Stimulated activated CD4-positive, alpha-beta T cell treated with anti-CD3 and anti-CD28 coated beads, Interleukin-1b, Interleukin-23, amount 100 ng/mL, for 24 hours (primary cell): ENCODE measurements at places on chromosomes 5 and 9.

DNA sequence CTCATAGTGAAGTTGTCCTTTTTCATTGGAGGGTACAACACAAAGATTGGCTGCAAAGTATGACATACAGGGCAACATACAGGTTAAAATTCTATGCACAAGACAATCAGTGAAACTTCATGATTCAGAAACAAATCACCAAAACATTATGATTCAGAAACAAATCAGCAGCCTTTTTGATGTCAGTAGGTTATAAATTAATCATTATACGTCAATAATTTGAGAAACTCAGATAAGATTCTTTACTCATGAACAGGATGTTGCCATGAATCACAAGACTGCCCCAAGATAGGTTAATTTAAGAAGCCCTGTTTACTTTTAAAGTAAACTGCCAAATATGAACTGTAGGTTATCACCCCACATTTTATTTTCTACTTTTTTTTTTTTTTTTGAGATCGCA, 62.2 kb upstream of the IL33 start:
- no peak for DNase-seq

GRCh38 chr5:96096724-96097123, 135.1 kb upstream of the ELL2 start:
- no peak for DNase-seq

DNA sequence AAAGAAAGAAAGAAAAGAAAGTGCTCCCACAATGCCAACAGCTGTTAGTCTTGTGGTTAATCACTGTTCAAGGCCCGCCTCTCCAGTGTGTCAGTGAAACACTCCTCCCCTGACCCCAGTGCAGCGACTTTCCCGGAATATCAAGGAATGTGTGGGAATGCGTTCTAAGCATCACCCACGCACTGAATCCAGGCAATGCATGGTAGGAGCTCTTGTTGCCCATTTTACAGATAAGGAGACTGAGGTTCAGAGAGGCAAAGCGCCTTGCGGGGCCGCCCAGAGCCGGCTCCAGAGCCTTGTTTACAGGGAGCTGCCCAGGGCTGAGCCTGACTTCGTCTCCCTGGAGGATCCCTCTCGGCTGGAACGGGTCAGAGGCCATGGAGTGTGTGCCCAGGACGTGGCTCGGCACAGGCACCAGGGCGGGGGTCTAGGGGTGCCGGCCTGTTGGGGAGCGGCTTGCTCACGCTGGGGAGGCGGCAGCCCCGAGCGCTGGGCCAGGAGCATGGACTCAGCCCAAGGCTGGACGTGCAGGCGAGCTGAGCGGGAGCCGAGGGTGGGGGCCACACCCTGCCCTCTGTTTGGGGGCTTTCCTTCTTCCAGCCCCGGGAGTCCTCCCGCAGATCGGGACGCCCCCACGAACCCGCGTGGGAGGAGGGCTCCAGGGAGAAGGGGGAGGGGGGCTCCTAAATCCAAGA, 823 bp downstream of the ST6GALNAC6 start:
- no peak for DNase-seq

DNA sequence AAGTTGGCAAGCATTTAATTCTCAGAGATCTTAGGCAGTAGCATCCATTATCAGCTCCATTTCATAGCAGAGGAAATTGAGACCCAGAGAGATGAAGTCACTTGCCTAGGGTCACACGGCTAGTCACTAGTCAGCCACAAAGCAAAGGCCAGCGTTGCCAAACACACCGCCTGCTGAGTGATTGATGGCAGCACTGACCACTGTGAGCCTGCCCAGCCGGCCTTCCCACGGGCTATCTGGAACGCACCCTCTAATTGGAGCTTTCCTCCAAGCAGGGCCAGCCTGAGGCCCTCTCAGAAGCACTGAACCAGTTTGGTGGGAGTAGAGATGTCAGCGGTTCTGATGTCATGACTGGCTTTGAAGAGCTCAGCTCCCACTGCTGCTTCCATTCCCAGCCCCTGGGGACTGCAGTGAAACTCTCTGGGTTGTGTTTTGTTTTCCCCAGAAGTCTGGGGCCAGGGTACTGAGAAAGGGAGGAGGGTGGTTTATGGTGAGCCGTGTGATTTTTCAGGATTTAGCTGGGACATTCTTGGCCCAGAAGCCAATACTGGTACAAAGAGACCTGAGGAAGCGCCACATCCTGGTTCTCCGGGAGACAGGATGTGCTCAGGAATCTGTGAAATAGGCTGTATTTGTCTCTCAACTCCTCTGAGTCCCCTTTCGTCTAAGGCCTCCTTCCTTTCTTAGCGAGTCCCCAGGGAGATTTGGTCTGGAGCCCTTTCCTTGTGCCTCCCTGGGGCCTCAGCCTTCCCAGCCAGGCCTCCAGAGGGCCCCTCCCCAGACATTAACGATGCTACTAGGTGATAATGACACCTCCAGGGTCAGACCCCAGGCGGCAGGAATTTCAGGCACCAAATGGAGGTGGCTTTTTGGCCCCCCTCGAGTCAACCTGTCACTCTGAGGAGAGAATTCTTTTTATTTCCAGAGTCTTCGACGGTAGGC, 44.5 kb downstream of the SPRY4 start:
- DNase-seq: no peak

- no peak for DNase-seq
Measured at GRCh38 chr9:87602933-87603643, 105.4 kb downstream of the DAPK1 start.

- no peak for DNase-seq
Measured at GRCh38 chr5:166370928-166371690, 1920.3 kb upstream of the WWC1 start.

- DNase-seq: no peak
Measured at GRCh38 chr9:128940946-128941755, 6.3 kb downstream of the DOLK start.

- DNase-seq: no peak
Measured at GRCh38 chr5:82352146-82352791, 74.1 kb upstream of the RPS23 start.

GRCh38 chr5:153829510-153830065, 209.1 kb downstream of the FAM114A2 start:
- DNase-seq: no peak

DNA sequence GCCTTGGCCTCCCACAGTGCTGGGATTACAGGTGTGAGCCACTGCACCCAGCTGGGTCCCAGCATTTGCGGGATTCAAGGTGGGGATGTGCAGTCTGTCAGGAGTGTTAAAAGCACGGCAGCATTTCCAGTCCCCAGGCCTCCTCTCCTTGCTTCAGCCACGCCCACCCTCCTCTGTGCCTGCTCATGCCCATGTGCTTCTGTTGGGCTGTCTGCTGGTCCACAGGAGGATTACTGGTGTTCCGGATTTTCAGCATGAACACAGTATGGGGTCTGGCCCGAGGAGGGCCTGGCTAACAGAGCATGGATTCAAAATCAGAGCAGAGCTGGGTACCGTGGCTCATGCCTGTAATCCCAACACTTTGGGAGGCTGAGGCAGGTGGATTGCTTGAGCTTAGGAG, 5.5 kb downstream of the ARRDC1 start:
- no peak for DNase-seq

- DNase-seq: no peak
Measured at GRCh38 chr9:125987420-125987819, 240.2 kb downstream of the PBX3 start.

DNA sequence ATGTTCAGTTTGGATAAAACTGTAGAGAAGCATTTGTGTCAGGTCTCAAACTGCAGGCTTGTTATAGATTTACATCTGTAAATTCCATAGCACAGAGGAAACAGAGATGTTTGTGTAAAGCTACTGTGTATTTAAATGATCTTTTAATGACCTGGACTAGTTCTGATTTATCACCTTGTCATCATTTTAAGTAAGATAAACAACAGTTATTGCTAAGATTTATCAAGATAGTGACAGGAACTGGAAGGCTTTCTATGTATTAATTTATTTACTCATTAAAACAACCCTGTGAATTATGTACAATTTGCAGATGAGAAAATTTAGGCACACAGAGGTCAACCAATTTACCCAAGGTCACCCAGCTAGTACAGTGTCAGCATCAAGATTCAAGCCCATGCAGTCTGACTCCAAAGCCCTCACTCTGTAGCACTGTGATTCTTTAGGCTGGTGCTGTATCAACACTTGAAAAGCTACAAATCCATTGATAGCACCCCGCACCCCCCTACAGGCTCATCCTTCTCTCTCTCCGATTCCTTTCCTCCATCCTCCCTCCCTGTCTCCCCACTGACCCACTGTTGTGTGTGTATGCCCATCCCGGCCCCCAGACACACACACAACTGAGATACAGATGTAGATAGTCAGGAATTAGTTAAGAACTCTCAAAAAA, 184.5 kb downstream of the FBN2 start:
- DNase-seq: no peak

DNA sequence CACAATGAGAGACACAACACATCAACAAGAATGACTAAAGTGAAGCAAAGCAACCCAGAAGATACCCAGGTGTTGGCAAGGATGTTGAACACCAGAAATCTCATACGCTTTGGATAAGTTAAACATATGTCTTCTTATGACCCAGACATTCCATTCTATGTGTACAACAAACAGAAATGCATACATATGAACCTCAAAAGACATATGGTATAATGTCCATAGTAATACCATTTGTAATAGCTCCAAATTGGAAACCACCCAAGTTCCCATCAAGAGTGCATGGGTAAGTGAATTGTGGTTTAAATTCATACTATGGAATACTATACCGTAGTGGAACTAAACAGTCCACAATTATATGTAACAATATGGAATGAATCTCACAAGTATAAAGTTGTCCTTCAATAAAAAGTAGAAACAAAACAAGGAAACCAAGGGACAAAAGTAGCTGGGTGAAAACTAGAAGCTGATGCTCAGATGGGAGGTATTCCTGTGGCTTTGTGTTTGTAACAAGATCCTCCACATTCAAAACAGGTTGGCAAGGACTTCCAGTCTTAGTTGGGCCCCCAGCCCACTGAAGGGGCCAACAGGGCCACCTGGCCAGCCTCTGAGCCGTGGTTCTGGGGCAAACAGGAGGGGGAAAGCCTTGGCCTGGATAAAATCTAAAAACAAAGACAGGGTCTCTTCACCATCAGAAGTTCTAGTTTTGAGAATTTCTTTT, 171.8 kb upstream of the PITX1 start:
- no peak for DNase-seq

DNA sequence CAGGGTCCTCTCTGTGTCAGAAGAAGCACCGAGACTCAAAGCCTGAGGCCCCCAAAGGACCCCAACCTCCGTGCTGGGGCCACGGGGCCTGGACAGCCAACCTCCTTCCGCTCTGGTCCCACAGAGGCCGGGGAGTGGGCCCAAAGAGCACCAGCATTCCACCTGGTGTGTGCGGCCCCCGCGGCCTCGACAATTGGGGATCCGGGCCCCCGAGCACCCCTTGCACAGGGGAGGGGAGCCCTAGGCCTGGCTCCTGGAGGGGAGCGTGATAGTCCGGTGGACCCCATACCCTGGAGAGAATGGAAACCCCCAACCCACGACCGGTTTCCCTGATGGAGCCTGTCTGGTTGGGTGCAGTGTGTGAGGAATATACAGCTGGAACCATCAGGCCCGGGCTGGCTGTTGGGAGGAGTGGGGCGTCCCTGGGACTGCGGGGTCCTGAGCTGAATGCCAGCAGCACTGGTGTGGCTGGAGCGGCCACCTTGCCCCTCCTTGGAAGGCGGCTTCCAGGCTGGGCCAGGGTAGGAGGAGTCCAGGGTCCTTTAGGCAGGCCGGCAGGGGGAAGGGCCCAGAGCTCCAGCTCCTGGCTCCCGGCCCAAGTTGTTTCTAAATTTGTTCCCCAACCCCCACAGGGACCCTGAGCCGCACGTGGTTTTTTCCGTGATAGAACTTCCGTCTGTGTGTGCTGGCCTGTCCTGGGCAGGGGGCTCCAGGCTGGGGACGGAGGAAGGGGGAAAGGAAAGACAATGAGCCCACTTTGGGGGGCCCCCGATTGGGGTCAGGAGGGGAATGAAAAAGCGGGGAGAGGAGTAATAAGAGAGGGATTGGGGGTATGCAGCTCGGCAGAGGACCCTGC, 825 bp upstream of the TOR4A start:
- DNase-seq: no peak

GRCh38 chr9:4891674-4892073, 93.4 kb upstream of the JAK2 start:
- no peak for DNase-seq

- DNase-seq: no peak
Measured at GRCh38 chr9:109624896-109625295, 126.8 kb upstream of the PTPN3 start.

DNA sequence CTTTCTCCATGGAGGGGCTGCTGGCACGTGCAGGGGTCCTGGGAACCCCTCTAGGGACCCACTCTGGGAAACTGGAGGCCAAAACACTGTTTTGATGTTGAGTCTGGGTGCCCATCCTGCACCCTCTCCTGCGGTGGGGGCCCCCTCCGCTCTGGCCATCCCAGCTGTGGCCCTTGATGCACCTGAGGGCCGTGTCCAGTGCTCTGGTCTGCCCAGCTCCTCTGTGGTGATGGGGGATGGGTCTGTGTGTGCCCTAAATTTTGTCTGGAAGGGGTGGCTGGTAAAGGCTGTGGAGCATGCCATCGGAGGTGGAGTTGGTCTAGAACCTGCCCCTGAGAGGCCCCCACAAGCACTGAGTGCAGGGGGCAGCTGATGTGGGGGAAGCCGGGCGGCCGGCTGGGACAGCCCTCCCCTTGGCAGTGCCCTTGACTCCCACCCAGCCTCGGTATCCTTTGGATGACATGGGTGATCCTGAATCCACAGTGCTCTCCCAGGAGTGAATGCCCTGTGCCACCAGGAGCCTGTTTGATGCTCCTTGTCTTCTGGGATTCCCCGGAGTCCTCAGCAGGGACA, 26.3 kb downstream of the AHRR start:
- no peak for DNase-seq

DNA sequence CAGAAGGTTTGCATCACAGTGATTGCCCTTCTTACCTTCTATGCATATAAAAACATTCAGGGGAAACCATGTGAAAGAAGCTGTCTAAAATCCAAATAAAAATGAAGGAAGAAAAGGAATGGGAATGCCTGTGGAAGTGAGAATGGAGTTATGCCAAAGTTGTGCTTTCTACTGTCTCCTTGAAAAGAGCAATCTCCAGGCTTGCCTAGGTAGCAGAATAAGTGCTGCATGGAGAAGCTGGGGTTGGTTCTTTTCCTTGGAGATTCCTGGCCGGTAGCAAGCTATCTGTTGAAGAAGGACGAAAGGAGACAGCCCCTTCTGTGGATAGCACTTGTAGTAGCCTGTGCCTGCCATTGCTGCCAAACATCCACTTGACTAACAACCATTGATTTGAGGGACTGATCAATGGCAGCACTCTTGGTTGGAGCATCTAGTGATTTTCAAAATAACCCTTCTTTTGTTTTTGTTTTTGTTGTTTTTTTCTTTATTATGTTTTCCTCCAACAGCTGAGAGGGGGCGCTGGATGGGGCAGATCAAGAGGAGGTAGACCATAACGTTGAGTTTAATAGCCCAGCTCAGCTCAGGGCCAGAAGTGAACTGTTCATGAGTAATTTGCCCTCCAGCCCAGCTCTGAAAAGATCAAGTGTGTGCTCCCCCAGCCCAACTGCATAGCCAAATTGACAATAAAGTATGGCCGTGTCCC, 1.6 kb downstream of the PLCXD3 start:
- no peak for DNase-seq

DNA sequence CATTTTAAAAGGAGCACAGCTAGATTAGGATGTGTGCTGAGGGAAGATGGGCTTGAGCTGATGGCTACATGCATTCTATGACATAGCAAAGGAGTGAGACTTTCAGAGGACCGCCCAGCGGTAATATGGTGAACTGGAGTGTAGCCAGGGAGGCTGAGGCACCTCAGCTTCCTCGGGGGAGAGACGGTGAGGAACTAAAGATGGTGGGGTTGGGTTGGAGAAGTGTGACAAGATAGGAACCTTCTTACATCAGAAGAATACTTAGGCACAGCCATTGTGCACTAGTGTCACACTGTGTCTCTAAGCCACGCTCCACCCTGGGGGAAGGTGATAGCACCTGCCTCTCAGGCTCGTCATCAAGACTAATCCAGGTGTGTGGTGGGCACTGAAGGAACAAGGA, 118.0 kb upstream of the IRX2 start:
- no peak for DNase-seq

- DNase-seq: no peak
Measured at GRCh38 chr9:87763286-87763685, 37.4 kb downstream of the CTSL start.
